AML-193 (cell line): ENCODE measurements at places on chromosomes 5 and 9.

DNA sequence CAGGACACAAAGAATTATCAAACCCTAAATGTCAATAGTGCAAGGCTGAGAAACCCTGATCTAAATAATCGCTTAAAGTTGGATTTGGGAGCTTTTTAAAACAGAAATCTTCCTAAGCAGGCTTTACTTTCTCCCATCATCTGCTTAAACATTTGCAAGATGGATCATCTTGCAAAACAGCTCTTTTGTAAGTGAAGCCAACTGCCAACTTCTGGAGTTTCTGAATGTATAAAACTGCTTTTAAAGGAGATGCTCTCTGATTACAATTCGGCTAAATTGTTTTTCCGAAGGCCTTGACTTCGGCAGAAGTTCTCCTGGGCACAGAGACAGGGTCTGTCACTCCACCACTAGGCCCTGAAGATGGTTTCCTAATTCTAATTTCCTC lies 1.3 kb downstream of the PTPN3 start:
- DNase-seq, result no peak

DNA sequence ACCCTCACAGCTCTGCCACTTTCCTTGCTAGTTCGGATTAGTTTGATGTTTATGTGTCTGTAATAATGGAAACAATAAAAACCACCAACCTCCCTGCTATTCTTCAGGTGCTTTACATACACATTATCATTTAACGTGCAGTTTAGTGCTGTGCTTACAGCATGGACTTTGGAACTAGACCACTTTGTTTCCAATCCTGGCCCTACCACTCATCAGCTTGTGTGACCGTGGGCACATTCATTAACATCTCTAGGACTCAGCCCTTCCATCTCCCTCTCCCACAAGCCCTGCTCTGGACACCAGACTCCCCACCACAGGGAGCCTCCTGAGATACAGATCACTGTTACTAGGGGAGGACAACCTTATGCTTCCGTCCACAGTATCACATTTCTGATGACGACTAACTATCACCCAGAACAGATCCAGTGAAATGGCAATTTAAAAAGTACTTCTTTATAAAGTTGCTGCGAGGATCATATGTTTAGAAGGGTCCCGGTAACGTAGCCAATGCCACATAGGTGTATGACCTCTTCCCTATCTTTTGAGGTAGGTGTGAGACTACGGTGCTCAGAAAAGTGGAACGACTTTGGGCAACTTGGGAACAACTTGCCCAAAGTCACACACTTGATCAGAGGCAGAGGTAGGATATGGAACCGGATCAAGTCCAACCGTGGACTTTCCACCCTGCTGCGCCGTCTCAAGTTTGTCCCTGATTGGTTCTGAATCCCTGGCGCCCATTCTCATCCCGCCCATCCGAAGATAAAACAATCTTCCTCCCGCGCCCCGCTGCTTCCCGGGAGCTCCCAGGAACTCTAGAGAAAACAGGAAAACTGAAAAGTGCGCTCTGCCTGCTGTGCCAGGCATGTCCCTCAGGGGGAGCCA lies 132.4 kb upstream of the NIPBL start:
- no peak for DNase-seq

DNA sequence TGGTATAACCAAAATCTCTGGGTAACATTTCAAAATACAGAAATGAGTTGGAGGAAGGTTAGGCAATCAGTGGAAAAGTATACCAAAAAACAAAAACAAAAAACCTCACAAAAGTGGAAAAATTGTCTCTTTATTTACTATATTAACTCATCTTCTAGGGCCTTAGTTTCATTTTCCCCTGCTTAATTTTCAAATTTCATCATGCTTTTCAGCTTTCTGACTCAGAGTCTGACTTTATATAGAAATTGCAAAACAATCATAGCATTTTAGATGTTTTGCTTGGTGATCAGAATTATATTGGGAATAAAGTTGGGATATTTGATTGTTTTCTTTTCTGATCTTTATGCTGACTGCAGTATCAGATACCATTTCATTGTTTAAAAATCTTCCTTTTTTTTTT lies 257.0 kb upstream of the PRR16 start:
- DNase-seq, result no peak

GRCh38 chr9:114656301-114656700 lies 1.3 kb downstream of the TEX53 start:
- DNase-seq, result no peak

DNA sequence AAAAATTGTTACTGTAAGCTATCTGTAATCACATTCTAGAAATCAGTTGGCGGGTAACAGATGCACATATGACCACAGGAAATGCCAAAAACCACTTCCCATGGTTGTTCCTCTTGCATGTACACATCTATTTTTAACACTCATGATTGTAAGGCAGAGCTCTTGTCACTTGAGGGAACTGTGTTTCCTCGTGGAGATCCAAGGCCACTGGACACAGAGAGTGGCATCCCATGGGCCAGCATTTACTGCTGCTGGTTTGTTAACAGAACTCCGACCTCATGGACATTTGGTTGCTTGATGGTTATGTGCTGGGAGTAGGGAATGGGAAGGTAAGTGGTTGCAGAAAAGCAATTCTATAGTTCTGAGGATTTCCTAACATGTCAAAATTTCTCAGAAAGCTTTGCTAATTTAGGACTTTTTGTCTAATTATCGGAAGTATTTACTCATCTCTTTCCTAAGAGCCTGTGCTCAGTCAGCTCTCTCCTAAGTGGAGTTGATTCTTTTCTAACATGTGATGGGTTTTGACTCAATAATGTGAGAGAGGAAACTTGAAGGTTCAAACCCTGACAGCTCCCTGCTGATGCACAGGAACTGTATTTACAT lies 202.0 kb upstream of the NR3C1 start:
- peak; percentile 89 for DNase-seq

DNA sequence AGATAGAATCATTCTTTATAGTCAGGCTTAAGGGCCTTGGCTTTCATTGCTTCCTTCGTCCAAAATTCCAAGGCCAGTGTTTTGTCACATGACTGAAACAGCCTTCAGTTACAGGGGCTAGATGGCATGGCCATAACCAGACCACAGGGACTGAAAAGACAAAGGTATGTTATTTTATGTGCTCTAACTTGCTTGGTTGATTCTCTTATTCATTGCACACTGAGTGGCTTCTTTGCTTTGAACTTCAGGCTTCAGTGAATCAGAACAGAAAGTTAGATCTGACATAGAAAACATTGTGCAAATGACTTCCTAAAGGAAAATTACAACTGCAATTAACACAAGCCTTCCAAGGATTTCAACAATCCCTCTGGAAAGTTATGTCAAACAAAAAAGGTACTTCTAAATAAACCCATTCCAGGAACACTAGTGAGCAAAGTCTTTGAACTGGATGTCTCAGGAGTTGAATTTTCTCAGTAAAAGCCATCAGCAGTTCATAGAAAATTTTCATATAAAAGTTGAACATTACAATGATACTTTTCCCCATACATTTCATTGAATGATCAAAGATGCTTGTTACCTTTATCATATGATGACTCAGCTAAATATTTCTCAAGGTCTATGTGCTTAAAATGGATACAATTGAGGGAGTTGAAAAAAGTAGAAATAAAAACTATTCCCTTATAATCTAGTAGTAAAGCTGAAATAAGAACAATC lies 355.3 kb downstream of the TMEM232 start:
- no peak for DNase-seq

GRCh38 chr5:19568004-19568403 lies 420.0 kb downstream of the CDH18 start:
- no peak for DNase-seq

GRCh38 chr5:141574122-141574510 lies 44.7 kb downstream of the DIAPH1 start:
- no peak for DNase-seq

DNA sequence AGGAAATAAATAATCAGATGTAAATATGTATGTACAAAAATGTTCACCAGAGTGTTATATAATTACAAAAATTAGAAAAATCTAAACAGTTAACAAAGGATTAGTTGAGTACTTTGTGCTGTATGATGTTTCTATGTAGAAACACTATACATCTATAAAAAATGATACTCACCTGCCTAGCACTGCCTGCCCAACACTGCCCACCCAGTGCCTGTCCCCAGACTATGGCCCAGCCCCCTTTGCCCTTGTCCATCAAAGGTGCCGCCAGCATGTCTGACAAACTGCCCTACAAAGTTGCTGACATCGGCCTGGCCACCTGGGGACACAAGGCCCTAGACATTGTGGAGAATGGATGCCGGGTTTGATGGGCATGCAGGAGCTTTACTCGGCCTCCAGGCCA lies 6.1 kb upstream of the MEGF9 start:
- no peak for DNase-seq

DNA sequence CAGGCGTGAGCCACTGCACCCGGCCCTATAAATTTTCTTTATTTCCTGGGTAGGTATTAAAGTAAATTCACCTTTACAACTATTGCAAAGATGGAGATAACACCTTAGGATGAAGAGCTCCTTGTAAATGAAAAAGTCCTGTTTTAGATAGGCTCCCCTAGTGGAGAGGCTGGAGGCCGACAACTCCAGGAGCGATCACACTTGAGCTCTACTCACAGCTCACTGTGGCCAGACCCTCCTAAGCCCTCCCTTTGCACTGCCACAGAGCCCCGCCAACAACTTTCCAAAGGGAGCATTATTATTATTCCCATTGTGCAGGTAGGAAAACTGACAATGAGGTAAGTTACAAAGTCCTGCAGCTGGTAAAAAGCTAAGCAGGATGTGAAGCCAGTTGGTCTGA lies 139.1 kb upstream of the ERCC6L2 start:
- DNase-seq, result no peak

DNA sequence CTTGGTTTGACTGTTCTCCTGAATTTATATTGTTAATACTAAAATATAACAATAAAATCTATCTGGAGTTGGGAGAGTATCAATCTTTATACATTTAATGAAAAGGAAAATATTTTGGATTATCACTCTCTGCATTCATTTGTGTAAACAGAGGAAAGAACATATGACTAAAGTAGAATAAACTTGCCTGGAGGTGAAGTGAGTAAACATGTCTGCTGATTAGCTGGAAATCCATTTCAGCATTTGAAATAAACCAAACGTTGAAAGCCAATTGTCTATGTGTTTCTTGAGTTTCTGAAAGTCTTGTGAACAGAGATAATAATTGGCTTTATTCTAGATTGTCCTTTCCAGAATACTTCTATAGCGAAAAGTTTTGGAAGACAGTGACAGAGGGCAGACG lies 776.2 kb downstream of the SEMA5A start:
- DNase-seq, result no peak

- no peak for DNase-seq
Measured at GRCh38 chr5:147406636-147407035, 103.2 kb downstream of the DPYSL3 start.

GRCh38 chr5:154118893-154119336 lies 71.6 kb upstream of the GALNT10 start:
- no peak for DNase-seq
